ENCODE measurements at places on chromosomes 16 and 17.

- DNase-seq = no peak
Observed at GRCh38 chr16:22932032-22932771, 118.2 kb downstream of the HS3ST2 start.

GRCh38 chr16:20904507-20905081, 4.0 kb downstream of the LYRM1 start:
- no peak for DNase-seq

- no peak for DNase-seq
Observed at GRCh38 chr17:48961516-48962233, 6.7 kb downstream of the GIP start.

- DNase-seq = no peak
Observed at GRCh38 chr16:62816971-62817519, 780.8 kb upstream of the CDH8 start.

GRCh38 chr17:58822148-58823050, 66.7 kb downstream of the PPM1E start:
- no peak for DNase-seq

- no peak for DNase-seq
Observed at GRCh38 chr17:62741290-62741689, 66.8 kb downstream of the MARCHF10 start.

DNA sequence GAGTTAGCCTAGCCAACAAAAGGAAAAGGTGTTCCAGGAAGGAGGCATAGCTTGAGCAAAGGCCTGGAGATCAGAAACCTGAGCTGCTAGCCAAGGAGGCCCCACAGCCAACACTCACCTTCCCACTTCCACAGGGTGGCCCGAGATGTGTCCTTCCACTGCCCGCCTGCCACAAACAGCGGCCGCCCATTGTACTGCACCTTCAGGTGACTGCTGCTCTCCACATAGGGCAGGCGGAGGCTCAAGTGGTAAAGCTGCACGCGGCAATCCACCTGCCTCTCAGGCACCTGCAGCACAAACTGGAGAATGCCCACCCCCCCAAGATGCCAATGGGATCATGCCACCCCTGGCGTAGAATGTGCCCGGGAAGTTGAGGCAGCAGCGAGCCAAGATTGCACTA, 111.5 kb downstream of the RMI2 start:
- DNase-seq = no peak

- DNase-seq = peak; percentile 7
Observed at GRCh38 chr17:32487473-32488176, 832 bp downstream of the CDK5R1 start.

- DNase-seq = no peak
Observed at GRCh38 chr16:29790949-29791844, 646 bp downstream of the KIF22 start.

- no peak for DNase-seq
Observed at GRCh38 chr16:19841184-19841583, 43.5 kb downstream of the GPRC5B start.

DNA sequence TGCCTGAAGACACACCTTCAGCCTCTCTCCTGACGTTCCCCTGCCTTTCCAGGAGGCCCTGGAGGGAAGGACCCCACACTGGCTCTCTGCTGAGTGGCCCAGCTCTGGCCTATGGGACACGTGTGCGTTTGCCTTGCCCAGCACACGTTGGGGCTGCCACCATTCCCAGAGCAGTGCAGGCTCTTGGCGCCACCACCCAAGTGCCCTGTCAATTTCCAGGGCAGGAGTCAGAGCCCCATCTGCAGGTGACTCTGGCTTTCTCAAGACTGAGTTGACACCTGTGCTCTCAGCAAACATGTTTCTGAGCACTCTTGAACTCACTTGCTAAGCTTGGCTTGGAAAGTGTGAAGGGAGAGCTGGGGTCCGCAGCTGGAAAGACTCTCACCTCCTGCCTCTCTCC, 4.7 kb upstream of the IRF8 start:
- peak; percentile 4 for DNase-seq

- DNase-seq = no peak
Observed at GRCh38 chr17:12637745-12638651, 27.7 kb upstream of the MYOCD start.

DNA sequence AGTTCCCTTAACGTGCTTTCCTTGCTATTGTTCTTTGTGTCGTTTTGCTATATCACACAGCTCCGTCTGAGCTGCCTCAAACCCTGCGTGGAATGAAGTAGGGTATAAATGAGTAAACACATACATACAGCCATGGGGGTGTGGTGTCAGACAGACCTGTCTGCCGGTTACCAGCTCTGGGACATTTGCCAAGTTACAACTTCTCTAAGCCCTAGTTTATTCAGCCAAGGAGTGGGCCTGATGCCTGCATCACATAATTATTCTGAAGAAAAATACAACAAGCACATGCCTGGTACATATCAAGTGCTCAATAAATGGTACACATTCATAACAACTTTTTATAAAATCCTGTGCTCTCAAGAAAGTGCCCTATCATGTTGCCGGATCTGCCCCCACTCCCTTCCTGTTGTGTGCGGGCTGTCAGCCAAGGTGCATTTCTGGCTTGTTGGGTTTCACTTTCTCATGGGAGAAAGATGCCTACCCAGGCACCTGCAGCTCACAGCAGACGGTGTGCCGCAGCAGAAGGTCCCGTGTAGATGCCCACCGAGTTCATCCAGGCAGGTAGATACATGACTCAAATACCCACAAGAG, 30.5 kb downstream of the SMPD3 start:
- DNase-seq = peak; percentile 71

DNA sequence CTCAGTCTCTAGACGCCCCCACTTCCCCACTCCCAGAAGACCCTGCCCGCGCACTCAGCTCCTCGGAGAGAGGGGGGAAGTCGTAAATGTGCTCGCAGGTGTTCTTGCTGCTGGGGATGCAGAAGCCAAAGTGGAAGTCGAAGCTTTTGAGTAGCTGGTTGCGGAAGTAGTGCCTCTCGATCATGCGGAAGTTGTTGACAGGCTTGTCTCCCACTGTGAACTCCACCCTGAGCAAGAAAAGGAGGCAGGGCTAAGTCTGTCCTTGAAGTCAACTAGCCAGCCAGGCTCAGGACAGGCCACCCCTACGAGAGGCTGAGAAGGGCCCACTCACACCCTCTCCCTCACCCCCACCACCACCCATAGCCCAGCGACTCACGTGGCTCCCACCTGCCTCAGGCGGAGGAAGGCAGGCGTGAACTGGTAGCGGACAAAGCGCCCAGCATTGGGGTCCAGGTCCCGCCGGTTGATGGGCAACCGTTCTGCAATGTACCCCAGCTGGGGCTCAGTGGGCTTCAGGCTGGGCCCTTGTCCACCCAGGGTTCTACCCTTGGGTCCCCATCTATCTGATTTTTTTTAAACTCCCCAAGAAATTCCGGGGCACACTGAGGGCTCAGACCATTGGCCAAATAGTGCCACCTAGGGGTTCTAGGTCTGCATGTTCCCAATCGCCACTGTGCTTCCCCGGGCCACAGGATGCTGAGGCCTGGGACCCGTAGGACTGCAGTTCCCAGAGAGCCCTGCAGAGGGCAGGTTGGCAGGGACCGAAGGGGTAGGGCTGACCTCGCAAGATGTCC, 4.6 kb downstream of the UNC119 start:
- no peak for DNase-seq

DNA sequence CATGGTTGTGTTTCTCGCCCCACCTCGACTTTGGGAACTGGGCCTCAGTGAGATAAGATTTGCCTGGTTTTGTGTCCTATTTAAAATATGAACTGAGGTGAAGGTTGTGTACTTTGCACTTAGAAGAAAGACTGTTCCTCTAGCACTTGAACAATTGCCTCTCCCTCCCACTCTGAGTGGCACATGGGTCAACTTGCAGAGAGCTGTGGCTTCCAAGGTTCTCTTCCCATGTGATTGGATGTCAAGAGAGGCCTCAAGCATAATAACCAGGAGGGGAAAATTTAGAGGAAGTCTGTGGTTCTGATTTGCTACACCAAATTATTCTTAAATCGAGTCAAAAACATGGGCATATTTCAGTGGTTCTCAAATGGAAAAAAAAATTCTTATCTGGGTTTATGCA, 329.2 kb downstream of the HS3ST3B1 start:
- no peak for DNase-seq

DNA sequence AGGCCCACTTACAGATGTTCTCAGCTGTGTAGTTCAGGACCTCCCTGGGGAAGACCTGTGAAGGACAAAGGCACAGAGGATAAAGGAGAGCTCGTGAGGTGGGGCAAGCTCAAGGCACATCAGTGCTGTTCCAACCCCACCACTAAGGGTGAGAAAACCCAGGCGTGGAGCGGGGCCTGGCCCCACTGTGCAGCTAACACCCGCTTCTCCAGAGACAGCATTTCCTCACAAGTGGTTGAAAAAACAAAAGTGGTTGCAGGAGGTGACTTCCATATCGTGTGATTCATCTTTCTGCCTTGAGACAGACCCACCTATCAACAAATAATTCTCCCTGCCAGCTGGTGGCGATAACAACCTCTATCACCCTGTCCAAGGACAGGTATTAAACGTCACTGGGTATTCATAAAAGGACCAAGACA, 30.0 kb downstream of the SNN start:
- no peak for DNase-seq

GRCh38 chr17:63311416-63311937, 134.6 kb downstream of the CYB561 start:
- DNase-seq = no peak

GRCh38 chr17:79654350-79654959, 43.6 kb upstream of the RBFOX3 start:
- DNase-seq = no peak

- no peak for DNase-seq
Observed at GRCh38 chr17:29931231-29931932, 1.4 kb upstream of the SSH2 start.

DNA sequence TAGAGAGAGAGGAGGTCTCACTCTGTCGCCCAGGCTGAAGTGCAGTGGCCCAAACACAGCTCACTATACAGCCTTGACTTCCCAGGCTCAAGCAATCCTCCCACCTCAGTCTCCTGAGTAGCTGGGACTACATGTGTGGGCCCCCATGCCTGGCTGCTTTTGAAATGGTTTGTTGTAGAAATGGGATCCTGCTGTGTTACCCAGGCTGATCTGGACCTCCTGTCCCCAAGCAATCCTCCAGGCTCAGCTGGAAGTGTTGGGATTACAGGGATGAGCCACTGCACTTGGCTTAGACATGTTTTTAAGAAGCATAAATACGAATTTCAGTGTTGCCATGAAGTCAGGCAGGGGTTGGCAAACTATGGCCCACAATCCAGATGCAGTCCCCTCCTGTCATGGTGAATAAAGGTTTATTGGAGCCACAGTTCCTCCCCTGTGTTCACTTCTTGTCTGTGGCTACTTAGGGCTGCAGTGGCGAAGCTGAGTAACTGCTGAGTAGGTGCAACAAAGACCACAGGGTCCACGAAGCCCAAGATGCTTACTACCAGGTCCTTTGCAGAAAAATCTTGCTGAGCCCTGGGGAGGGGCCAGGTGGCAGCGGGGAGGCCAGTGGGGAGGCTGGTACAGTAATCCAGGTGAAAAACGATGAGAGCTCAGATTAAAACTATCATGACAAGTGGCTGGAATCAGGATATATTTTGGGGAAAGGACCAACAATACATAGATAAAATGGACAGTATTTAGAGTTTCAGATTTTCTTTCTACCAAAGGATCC, 35.2 kb downstream of the TNFRSF13B start:
- no peak for DNase-seq

DNA sequence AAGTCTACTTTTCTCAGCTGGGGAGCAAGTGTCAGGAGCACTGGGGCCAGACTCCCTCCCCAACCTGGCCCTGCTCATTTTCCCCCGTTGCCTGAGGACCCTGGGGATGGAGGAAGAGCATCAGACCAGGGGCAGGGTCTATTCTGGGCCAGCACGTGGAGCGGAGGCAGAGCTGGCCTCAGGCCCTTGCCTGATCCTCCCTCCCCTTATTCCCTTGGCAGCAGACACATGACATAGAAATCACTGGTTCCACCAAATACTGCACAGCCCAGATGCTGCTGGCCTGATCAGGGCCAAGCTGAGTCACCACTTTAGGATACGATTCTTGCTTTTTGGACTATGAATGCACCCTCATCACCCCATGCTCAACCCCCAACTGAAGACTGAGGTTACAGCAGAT, 15.8 kb upstream of the AGRP start:
- DNase-seq = no peak

GRCh38 chr17:79091226-79091670, 16.6 kb downstream of the ENGASE start:
- no peak for DNase-seq

- DNase-seq = no peak
Observed at GRCh38 chr17:39753514-39754160, 15.9 kb downstream of the GRB7 start.

DNA sequence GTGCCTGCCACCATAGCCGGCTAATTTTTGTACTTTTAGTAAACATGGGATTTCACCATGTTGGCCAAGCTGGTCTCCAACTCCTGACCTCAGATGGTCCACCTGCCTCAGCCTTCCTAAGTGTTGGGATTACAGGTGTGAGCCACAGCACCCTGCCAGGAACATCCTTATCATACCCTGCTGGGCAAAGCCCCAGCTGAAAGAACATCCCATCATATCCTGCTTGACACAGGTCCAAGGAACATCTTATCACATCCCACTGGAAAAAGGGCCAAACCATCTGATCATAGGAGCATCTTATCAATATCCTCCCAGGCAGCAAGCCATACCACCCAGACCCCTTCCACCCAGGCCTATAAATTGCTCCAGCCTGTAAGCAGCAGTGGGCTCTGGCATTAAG, 1109.2 kb upstream of the CDH8 start:
- DNase-seq = no peak

GRCh38 chr17:20171741-20172365, 162.7 kb downstream of the SPECC1 start:
- DNase-seq = no peak

DNA sequence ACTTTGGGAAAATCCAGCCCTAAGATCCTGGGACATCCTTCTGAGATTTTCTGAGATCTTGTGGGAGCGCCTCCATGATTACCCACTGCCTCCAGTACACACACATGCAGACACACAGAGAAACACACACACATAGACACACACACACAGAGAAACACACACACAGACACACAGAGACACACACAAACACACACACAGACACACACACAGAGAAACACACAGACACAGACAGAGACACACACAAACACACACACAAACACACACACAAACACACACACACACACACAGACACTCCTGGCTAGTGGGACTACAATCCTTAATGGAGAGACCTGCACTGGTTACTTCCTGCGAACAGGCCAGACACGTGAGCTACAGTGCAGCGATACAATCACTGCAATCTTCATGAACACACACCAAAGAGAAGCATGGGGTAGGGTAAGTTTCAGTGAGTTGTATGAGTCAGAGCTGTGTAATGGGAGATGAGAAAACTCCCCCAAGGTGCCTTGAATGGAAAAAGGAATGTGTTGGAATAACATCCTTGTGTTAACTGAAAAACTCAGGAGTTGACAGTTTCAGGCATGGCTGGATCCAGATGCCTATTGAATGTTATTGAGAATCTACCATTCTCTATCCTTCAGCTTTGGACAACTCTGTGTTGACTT, 79.5 kb downstream of the SLC6A2 start:
- DNase-seq = no peak

- no peak for DNase-seq
Observed at GRCh38 chr16:54584121-54584520, 297.5 kb upstream of the IRX3 start.

GRCh38 chr16:88023786-88024185, 72.6 kb downstream of the BANP start:
- DNase-seq = no peak

All from LNCaP clone FGC (cell line).